ACHN (cell line): ENCODE measurements at places on chromosomes 16 and 17.

DNA sequence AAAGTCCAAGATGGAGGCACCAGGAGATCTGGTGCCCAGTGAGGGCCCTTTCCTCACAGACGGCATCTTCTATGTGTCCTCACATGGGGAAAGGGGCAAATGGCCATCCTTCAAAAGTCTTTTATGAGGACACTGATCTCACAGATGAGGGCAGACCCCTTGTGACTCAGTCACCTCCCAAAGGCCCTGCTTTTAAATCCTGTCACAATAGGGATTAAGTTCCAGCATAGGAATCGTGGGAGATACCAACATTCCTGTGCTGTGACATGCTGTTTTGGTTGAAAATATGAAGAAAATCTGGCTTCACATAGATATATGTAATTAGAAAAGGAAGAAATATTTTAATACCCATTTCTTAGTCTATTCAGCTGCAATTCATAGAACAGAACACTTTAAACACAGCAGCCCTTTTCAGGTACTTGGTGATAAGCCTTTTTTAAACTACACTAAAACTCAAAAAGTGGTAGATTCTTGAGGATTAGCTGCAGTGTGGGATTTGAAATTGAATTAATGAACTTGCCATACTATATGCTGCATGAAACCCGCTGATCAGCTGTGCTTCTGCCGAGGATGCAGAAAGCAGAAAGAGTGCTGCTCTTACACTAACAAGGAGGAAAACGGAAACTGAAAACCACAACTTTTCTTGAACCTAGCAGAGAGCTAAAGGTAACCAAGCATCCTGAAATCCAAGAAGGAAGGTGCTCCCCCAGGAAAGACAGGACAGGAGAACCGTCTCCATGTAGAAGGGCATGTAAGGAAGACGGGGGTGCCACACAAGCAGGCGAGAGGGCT is 32.7 kb downstream of the VPS53 start:
- no peak for DNase-seq

GRCh38 chr17:2085648-2085949 is 30.7 kb downstream of the HIC1 start:
- no peak for DNase-seq

- DNase-seq: no peak
Observed at GRCh38 chr16:53973021-53973420, 269.1 kb downstream of the FTO start.

DNA sequence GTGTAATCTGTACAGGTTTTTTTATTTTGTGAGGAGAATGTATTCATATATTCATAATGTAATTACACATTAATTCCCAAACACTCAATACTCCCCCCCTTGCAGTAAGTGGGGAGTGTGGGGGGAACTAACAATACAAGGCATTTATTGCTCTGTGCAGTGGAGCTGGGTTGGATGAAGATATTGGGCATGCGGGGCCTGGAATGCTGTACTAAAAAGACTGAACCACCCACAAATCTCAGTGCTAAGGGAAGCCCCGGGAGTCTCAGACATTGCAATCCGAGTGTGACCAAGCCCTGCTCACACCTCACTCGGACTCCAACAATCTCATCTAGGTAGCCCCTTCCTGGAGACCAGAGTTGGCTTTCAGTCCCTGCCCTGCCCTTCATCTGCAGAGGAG is 6.0 kb downstream of the PLLP start:
- no peak for DNase-seq

GRCh38 chr16:54568906-54569807 is 282.6 kb upstream of the IRX3 start:
- DNase-seq: no peak

GRCh38 chr17:72952220-72952619 is 140.3 kb downstream of the SLC39A11 start:
- DNase-seq: no peak
